ENCODE measurements at places on chromosomes 1 and 21.

DNA sequence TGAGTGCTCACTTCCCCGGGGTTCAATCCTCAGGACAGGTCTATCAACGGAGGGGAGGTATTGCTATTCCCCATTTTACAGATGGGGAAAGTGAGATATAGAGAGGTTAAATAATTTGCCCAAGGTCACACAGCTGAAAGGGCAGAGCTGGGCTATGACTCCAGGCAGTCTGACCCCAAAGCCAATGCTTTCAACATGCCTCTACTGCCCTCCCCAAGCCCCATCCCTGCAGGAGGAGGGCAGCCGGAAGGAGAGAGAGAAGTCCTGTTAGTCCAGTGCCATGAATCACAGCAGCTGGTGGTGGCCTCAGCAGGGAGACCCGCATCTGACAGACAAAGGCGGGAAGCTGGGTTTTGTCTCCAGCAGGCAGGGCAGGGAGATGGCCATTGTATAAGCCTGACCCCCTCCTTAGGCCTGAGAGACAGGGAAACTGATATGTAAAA is 20.0 kb upstream of the CLIC4 start:
- no peak for DNase-seq

- no peak for DNase-seq
These were observed 14.7 kb downstream of the TMEM81 start for GRCh38 chr1:205069371-205070125.

DNA sequence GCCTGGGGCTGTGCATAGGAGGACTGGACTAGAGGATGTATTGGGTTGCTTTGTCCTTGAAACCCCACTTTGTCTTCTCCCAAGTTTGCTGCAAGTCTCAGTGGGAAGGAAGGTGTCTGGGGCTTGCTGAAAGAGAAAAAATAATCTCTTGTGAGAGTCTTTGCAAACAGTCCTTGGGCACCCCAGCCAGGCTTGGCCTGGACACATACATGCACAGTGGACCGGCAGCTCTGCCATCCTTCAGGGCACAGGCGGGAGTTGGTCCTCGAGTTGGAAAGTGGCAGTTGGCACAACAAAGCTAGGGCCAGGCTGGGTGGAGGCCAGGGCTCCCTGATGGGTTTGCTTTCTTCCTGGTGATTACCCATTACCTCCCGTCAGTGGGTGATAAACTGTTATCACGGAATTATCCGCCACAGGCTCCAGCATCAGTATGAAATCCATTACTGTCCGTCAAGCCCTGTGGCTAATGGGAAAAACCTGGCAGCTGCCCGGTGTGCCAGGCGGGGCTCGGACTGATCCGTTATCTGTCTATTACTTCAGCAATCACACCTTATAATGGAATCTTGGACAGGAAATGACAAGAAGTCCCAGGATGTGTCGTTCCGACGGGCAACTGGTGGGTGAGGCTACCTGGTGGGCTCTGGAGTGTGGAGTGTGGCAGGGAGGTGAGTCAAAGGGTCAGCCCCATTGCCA is 265.7 kb downstream of the GRIK3 start:
- DNase-seq = no peak

DNA sequence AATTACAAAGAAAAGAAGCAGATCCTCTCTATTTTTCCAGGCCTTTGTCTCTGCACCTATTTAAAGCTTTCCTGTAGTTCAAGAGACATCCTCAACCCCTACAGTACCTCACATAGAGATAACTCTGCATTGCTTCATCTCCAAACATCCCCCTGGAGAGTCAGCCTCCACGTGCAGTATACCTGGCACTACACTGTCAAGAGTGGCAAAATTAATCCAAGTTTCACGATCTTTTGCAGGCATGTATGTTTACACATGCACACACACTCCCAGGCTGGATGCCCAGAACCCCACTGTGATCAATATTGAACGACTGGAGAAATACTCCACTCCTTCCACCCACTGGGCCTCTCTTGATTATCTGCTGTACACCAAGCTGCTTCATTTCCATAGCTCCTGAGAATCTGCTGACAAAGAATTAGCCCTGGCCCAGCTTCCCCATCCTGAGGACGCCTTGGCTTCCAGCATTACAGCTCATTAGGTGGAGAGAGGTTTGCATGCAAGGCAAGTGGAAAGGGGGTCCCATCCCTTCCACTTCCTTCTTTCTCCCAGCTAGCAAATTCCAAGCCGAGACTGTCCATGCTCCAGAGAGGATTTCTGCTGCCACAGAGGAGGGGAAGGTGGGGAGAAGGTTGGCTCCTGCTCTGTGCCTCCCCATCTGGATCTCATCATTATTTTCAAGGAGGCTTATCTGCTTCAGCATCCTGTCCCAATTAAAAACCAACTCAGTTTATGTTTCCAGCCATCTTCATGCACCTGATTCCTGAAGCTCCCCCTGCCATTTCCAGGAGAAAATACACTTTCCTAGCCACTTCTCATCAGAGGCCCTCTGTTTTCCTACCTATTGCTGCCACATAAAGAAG is 66.5 kb upstream of the GOLT1A start:
- no peak for DNase-seq

- DNase-seq = no peak
These were observed 19.6 kb downstream of the TMCC2 start for GRCh38 chr1:205247130-205247921.

All from cerebellar nuclear complex (tissue), 1 donor.